Activated CD8-positive, alpha-beta memory T cell treated with anti-CD3 and anti-CD28 coated beads, Interleukin-2, amount 10 ng/mL, durations not matched to agents 7 days and 5 days (primary cell): ENCODE measurements at places on chromosomes 13 and 19. TPM values are rescaled to one million over a fixed set of nuclear protein-coding genes. Genes with fewer than 3 reads are reported as not detected.

GRCh38 chr13:35789335-35790165, 313.1 kb upstream of the MAB21L1 start:
- no peak for DNase-seq
- H3K27ac ChIP-seq = no peak overlapping the region
- no peaks in the 10 kb centered on the region for H3K4me1 ChIP-seq
- no peaks in the 10 kb centered on the region for H3K27me3 ChIP-seq
- no peak overlapping the region for H3K4me3 ChIP-seq

- DNase-seq = no peak
- H3K4me1 ChIP-seq = peaks cover 6% of the 10 kb centered on the region
- no peak overlapping the region for H3K27ac ChIP-seq
Observed at GRCh38 chr19:49953416-49953815, 7.6 kb downstream of the SIGLEC11 start.

The TRPC4 gene
- total RNA-seq = not detected

DNA sequence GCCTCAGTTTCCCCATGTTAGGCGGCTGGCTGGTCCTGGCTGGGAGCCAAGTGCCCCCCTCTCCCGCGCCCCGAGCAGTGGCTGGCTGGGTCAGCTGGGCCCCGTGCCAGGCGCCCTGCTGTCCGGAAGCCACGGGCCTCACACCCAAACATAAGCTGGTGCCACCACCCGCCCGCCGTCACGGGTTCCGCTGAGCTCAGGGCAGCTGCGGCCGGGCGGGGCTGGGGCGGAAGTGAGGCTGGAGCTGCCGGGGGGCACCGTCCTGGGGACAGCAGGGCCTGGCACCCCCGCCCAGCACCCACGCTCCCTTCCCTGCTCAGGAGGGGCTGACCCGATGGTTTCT, 19.3 kb downstream of the HCN2 start:
- H3K27me3 ChIP-seq = no peaks in the 10 kb centered on the region
- peaks cover 16% of the 10 kb centered on the region for H3K4me1 ChIP-seq
- H3K4me3 ChIP-seq = no peak overlapping the region
- DNase-seq = no peak

DNA sequence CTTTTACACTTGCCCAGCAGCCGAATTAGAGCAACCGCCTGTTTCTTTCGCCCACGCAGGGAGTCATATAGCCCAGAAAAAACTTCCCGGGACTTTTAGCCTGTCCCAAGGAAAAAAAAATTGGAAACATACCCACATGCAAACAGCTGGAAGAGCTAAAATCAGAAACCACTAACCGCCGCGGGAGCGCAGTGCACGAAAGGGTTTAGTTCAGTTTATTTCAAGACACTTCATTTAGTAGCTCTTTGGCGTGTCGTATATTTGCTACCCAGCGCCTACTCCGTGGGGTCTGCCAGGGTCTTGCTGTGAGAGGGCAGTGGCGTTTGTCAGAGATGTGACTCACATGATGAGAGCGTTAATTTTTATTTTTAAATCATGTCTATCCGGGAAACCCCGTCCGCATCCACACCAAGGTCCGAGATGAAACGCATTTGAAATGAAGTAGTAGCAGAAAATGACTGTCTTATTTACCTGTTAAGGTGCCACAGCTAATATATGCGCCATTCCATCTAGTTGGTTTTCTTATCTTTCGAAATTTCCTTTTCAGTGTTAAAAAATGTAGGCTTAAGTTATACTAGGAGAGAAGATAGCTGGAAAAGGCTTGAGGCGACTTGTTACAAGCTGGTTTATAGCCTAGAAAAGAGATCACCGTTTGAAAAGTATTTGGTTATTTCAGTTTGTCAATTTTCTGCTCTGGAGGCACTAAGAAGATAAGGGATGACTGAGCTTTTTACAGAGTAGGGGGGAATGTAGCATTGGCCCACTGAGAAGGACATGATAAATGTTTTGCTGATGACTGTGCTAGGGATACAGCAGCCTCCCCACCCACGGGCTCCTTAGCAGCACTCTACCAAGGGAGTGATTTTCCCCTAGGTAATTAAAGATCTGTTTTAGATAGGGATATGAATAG, 1.7 kb downstream of the KLF5 start:
- no peak for DNase-seq
- H3K27ac ChIP-seq = no peak overlapping the region
- peaks cover 3% of the 10 kb centered on the region for H3K36me3 ChIP-seq
- peak overlapping the region; percentile 71 for H3K4me3 ChIP-seq
- H3K4me1 ChIP-seq = peaks cover 21% of the 10 kb centered on the region

DNA sequence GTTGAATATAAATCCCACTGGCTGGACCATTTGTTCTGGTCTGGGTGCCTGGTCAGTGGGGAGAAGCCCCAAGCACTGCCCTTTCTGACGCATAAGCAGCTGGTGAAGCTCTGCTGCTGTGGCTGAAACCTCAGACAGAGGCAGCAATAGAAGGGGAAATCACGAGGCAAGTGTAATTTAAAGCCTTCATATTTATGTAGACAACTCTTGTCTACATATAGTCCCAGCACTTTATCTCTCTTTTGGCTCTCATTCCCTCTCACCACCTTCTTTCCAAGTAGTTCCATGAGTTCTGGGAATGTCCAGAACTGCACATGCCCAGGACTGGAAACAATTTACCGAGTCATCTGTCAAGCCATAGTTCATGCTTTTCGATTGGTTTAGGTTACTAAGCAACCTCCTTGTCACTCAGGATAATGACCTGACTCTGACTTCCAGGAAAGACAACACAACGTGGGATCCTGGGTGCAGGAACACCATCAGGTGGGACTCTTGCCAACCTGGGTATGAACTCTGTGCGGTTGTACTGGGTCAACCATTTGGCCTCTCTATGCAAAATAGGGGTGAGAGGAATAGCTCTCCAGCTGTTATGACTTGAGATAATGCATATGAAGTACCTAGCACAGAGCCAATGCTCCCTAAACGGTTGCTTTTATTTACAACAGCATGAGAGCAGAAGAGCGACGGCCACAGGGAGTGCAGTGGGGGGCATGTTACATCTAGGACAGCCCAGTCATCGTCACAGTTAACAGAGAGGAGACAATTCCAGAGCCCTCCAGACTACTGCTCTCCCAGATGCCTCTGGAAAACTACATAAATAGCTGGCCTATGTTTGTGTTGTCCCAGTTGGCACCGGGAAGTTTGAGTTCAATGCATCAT, 321.9 kb downstream of the FOXO1 start:
- no peak overlapping the region for H3K27ac ChIP-seq
- H3K4me1 ChIP-seq = no peaks in the 10 kb centered on the region
- no peaks in the 10 kb centered on the region for H3K36me3 ChIP-seq
- DNase-seq = no peak
- H3K4me3 ChIP-seq = no peak overlapping the region
- H3K27me3 ChIP-seq = no peaks in the 10 kb centered on the region

The FCER2 gene
- total RNA-seq = not detected

DNA sequence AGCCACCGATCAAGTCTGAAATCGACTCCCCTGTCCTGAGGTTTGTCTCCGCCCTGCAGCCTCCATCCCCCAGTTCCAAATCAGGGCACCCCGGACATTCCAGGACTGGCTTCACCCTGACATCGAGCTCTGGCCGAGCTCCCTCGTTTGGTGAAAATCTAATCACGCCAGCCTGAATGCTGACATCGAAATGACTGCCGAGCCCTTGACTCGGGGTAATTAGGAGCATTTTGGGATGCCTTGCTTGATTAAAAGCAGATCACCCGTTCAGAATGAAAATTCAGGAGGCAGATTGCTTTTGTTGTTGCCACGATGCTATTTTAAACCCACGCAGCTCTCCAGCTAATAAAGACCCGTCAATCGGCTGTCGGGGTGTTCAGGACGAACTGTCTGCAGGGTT, 34.3 kb downstream of the ZNRF4 start:
- no peaks in the 10 kb centered on the region for H3K36me3 ChIP-seq
- no peak overlapping the region for H3K27ac ChIP-seq
- no peak for DNase-seq
- H3K27me3 ChIP-seq = peaks cover 19% of the 10 kb centered on the region

The IGFL2 gene
- not detected for total RNA-seq
